ENCODE measurements at places on chromosomes 2 and 18.

DNA sequence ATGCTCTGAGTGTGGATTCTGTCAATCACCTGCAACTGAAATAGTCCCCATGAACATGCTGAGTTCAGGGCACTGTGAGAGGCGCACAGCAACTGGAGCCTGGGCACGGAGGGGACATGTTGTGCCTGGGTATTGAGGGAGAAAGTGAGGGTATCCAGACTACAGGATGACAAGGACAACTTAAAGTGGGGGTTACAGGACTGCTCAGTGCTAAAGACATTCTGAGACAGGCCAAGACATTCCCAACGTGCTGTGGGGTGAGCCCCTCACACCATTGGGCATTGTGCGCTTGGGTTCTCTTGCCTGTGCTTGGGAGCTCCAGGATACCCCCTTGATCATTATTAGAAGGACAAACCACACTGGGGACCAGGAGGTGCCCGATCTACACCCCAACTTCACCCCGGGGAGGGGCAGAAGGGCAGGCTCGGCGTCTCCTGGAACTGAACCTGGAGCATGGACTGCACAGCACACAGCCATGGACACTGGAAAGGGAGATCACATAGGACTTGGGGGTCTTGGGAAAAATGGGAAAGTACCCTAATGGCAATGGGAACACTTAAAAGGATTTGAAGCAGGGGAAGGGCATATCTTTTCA, 72.5 kb upstream of the HDAC4 start:
- no peak for DNase-seq

DNA sequence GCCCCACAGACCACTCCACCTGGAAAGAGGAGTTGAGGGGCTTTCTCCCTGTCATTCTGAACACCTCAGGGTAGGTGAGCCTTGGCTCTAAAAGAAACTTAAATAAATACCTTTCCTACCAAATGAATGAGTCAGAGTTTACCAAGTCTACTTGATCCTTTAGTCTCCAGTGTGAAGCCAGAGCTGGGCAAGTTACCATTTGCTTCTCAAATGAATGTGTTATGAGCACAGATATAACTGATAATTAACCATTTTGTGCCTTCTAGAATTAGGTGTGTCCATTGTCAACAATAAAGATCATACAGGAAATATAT, 347.7 kb downstream of the KIAA1328 start:
- peak; percentile 3 for DNase-seq

GRCh38 chr2:64262071-64262470, 117.9 kb upstream of the PELI1 start:
- DNase-seq: no peak

DNA sequence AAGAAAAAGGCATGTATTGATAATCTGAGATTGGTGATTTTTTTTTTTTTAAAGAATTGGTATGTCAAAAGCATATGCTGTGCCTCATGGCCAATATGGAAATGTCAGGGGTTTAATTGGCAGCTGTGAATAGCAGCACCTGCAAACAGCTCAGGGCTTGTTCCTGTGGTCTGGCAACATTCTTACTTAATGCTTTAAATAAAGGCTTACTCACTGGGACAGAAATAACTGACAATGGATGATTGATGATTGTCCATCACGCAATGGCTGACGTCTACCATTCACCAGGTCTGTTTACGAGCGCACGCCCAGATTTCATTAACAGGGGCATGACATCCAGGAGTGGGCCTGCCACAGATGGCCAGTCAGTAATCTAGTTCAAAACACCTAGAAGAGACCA, 66.7 kb downstream of the ETAA1 start:
- peak; percentile 94 for DNase-seq

GRCh38 chr18:40868110-40868858, 1086.8 kb upstream of the PIK3C3 start:
- DNase-seq: peak; percentile 98

Data from astrocyte (in vitro differentiated cells and primary cell).